ENCODE measurements at places on chromosomes 11 and 22.
A peak's percentile ranks its signal among the peaks of the same experiment; 100 is the strongest.

DNA sequence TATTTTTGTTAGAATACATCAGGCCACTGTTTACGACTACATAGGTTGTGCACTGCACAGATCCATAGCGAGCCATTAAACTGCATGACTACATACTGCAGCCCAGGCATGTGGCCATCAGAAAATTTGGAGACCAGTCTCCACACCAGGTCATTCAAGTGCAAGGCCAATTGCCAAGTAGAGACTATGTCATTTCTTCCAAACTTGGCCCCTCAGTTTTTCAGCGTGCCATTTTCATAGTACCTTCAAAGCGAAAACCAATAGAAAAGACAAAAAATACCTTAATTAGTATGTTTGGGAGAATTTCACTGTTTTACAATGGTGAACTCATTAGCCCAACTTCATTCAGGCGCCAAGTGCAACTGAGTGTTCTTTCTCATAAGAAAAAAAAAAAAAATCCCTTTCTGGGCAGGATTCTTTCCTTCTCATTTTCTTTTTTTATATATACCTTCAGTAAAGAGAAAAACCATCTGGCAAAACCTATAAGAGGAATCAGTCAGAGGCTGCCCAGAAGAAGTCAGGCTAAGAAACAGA, 30.4 kb downstream of the PAMR1 start:
- no peak for DNase-seq

- DNase-seq = no peak
These were observed 2.8 kb downstream of the SIPA1 start for GRCh38 chr11:65640483-65641296.

DNA sequence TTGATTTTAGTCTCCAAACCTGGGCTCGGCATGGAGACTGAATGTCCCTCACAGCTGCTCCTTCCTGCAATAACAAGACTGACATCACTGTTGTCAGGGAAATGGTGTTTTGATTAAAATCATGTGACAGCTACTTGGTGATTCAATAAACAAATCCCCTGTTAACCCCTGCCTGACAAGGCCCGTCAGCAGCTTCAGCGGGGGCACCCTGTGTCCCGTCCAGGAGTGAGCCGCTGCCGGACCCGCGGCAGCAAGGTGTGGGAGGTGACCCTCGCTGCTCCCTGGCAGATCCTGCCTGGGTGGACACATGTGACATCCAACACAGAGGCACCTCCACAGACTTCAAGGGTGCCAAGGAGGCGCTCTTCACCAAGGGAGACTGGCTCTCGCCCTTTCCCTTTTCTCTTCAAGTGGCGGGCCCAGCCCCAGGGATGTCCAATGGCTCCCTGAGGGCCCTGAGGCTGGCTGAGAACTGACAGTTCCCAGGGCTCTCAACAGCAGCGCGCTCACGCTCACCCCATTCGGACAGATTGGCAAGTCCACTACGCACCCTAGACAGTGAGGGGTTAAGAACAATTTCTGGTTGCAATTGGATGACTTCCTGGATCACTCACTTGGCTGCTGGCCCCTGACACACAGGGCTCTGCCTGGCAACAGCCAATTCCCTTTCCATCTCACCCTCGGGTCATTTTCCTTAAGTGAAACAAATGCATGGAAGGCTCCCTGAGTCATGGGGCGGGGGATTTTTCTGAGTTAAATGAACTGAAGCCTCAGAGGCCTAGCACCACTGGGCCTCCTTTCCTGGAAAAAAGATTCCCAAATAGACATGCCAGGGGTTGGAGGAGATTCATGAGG, 30.7 kb downstream of the PPP2R1B start:
- peak; percentile 99 for DNase-seq

GRCh38 chr11:111538407-111539114, 2.0 kb upstream of the LAYN start:
- DNase-seq = no peak

GRCh38 chr11:116310226-116310625, 462.6 kb downstream of the BUD13 start:
- no peak for DNase-seq

GRCh38 chr11:61785837-61786402, 6.5 kb downstream of the TMEM258 start:
- DNase-seq = no peak

DNA sequence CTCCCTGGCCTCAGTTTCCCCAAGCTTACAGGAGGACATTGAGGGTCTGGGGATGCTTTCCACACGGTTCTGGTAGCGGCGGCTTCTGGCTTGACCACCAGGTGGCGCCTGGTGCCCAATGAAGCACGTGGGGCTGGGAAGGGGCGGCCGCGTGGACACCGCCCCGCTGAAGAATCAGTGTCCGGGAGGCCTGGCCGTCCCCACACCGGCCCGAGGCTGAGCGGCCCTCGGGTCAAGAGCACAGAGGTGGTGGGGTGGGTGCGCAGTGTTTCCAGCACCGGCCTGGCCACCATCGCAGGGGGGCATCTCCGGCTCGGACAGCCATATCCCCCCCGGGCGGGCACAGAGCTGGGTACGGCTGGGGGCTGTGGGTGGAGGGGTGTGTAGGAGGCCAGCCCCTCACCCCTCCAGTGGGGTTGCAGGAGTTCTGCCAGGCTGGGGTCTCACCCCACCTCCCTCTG, 27.8 kb upstream of the PPARA start:
- no peak for DNase-seq

- DNase-seq = no peak
These were observed 177.8 kb downstream of the EFCAB6 start for GRCh38 chr22:43634316-43634715.

- no peak for DNase-seq
These were observed 8.0 kb downstream of the AHNAK start for GRCh38 chr11:62538470-62539237.

- DNase-seq = no peak
These were observed 7.5 kb downstream of the SERPIND1 start for GRCh38 chr22:20781272-20781990.

GRCh38 chr22:47445212-47445611, 682.8 kb downstream of the TBC1D22A start:
- no peak for DNase-seq

DNA sequence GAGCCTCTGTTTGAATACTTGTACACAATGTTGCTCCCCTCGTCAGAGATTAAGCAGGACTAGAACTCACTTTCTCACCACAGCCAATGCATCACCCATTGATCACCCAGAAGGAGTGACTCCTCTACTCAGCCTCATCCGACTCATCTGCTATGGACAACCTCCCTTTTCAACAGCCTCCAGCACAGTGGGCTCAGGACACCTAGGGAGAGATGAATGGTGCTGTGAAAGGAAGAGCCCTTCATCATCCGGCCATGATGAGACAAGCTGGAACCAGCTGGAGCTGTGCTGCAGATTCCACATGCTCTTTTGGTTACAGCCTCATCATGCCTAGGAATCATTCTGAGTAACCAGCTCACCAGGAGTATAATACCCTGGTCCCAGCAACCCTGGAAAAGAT, 15.5 kb downstream of the C11orf91 start:
- DNase-seq = peak; percentile 18

- DNase-seq = no peak
These were observed 114.1 kb downstream of the STIM1 start for GRCh38 chr11:3969613-3970012.

Data from HFFc6 (cell line).